Posterior cingulate gyrus (tissue), 11 donors: ENCODE measurements at places on chromosomes 16 and 17.

GRCh38 chr16:89925596-89926079 is 2.5 kb downstream of the TUBB3 start:
- DNase-seq, result no peak

DNA sequence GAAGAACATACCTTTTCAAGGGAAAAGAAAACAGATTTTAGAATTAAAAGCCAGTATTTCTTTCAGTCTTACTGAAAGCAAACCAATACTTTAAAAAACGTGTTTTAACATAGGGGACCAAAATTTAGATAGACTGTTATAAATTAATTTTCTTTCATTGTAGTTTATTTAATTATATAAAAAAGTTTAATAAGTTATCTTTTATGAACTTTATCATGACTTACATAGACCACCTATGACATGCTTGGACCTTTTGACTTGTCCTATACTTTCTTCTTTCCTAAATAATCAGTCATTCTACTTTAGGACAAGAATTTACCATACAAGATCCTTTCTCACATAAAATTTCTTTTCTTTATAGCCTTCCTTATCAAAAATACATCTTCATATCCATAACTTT is 102.0 kb upstream of the HAS3 start:
- no peak for DNase-seq

- no peak for DNase-seq
Measured at GRCh38 chr17:42866631-42867575, 15.9 kb downstream of the AOC3 start.

GRCh38 chr17:35605678-35606077 is 18.6 kb downstream of the AP2B1 start:
- no peak for DNase-seq

DNA sequence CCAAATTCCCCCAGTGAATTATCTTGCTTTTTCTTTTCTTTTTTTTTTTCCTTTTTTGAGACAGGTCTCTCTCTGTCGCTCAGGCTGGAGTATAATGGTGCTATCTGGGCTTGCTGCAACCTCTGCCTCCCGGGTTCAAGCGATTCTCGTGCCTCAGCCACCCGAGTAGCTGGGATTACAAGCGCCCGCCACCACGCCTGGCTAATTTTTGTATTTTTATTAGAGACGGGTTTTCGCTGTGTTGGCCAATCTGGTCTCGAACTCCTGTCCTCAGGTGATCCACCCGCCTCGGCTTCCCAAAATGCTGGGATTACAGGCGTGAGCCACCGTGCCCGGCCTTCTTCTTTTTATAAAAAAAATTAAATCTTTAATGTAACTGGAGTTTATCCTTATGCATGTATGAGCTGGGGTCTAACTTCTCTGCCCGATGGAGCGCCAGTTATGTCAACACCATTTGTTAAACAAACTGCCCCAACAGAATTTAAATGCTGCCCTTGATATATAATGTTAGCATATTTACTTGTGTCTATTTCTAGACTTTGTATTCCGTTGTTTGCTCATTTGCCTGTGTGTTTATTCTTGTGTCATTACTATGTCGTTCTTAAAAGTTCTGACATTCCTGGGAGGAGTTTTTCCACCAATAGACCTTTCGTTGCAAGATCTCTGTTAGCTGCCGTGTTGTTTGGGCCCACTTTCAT is 535 bp upstream of the AURKB start:
- DNase-seq, result no peak

DNA sequence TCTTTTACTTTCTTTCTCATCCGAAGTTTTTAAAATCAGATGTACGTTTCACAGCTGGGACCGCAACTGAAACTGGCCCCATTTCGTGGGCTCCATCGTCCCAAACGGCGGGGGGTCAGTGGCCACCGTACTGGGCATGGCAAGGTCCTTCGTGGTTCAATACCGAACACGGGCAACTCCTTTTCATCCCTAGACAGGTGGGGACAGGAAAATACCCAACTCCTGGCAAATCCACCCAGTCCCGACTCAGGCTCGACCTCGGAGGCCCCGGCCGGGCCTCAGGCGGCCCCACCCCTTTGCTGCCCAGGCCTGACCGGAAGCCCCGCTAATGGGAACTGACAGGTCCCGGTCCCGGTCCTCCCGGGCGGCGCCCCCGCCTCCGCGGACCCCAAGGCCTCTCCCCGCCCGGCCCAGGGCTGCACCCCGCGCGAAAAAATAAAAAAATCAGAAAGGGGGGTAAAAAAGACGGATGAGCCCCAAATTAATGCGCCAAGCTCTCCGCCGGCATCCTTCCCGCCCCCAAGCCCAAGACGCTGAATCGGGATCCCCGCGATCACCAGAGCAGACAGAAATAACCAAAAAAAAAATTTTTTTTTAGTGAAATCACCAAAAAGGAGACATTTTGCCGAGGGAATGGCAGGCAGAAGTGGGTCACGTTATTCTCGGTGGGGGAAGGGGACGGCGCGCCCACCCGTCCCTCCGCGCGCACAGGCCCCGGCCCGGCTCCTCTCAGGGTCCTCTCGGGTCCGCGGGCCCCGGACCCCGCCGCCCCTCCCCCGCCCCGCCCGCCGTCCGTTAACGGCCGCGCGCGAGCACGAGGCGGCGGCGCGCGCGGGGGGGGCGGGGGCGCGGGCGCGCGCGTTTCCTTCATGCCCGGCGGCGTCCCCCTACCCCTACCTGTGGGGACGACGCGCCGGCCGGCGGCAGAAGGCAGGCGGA is 562 bp downstream of the ZC3H7A start:
- DNase-seq, result peak; percentile 19

DNA sequence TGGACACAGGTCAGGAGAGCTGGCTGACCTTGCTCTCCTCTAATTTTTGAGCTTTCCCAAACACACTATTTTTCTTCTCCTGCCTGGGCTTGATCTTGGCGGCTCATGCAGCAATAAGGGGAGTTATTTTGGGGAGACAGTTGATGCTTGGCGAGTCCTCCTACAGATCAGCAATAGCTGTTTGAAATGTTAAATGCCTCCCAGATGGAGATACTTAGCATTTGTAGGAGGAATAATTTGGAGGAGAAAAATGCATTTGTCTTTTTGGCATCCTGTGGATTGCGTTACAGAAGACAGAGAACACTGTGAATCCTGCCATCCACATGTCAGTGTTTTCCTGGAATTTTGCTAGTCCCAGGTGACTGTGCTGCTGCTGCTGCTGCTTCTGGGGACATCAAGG is 328.0 kb upstream of the XYLT1 start:
- peak; percentile 66 for DNase-seq

- no peak for DNase-seq
Measured at GRCh38 chr17:45036691-45037090, 14.7 kb downstream of the DCAKD start.

DNA sequence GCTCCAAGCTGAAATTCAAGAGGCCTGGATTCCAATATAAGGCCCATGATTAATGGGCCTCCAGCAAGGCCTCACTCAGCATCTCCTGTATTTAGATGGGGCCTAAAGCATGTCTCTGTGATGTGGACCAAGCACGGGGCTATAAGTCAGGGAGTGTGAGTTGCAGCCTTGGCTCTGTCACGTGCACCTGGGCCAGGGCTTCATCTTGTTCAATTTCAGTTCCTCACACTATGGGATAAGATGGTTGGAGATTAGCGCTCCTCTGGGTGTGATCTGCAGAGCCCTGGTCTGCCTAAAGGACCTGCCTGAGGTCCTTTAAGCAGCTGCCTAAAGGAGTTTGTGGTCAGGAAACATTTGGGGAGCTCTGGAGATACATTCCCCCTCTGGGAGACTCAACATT is 25.2 kb downstream of the KLHL36 start:
- peak; percentile 27 for DNase-seq

- peak; percentile 14 for DNase-seq
Measured at GRCh38 chr17:1422885-1423284, 22.9 kb upstream of the YWHAE start.

- DNase-seq, result no peak
Measured at GRCh38 chr16:984736-985636, 3.4 kb downstream of the SOX8 start.

- peak; percentile 63 for DNase-seq
Measured at GRCh38 chr17:81711814-81712467, at the start of gene SLC25A10. Gene SLC25A10 (plus strand): TSS chr17:81712284. CDS start chr17:81712427, 143 bp downstream.

GRCh38 chr17:74539281-74539820 is 6.6 kb downstream of the CD300C start:
- DNase-seq, result no peak

- peak; percentile 50 for DNase-seq
Measured at GRCh38 chr16:907361-907760, 63.4 kb downstream of the LMF1 start.

- no peak for DNase-seq
Measured at GRCh38 chr17:79800325-79801155, 3.7 kb upstream of the CBX8 start.

GRCh38 chr17:27553019-27553511 is 77.9 kb upstream of the LGALS9 start:
- no peak for DNase-seq

- no peak for DNase-seq
Measured at GRCh38 chr17:55576996-55577586, 65.8 kb upstream of the SMIM36 start.

GRCh38 chr16:57619133-57619605 is 9.3 kb upstream of the ADGRG1 start:
- no peak for DNase-seq

- no peak for DNase-seq
Measured at GRCh38 chr17:62652251-62653001, 25.0 kb downstream of the MRC2 start.
